ENCODE measurements at places on chromosomes 7 and 10. TPM values are rescaled to one million over a fixed set of nuclear protein-coding genes. Genes with fewer than 3 reads are reported as not detected.

- no peak for DNase-seq
Measured at GRCh38 chr10:92544296-92544695, 29.6 kb downstream of the IDE start.

The MGAM2 gene
- 0.08 TPM for total RNA-seq

DNA sequence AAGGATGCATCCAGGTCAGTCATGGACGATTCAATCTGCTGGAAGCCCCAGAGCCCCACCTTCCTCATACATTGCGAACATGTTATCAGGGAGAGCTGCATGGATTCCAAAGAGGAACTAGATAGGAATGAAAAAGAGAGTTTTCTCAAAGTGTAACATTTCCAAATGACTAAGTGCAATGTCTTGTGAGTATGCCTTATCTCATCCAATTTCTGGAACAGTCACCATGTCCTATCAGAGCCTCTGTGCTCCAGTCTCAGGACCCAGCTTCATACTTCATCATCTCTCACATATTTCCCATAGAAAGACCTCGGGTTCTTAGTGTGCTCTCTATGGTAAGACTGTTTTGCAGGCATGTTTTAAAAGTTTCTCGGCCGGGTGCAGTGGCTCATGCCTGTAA lies 26.8 kb downstream of the ZC3HC1 start:
- no peak for DNase-seq

DNA sequence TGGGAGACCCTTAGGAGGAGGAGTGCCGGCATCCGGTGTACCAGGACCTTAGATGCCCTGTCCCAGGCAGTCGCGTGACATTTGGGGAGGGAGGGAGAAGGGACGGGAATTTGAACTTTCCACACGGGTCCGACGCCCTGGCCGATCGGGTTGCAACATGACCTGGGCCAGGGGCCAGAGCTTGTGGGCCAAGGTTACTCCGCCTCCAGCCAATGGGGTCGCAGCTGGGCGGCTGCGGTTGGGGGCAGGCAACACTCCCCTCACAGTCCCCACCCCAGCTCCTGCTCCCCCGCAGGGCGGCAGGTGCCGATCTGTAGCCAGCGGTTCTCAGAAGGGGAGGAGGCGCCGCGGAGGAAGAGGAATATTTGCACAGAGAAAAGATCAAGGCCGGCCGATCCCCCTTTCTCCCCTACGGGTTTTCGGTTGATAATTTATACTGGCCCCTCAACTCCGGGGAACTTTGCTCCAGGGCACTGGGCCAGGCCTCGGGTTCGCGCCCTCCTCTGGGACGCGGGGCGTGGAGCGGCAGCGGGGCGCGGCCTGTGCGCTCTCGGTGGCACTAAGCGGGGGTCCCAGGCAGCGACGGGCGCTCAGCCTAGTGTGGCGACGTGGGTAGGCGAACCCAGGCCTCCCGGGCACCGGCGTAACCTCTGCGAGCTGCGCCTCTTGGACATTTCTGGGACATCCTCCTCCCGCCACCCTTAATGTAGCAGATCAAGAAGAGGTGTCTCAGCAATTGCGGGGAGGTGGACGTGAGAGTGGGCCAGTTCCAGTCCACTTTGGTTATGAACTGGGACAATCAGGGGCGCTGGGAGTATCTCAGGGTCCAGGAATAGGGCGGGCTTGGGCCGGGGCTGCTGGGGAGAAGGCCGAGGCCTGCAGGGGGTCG lies 1.2 kb downstream of the MLXIPL start:
- DNase-seq: no peak
